Mesenchymal stem cell (in vitro differentiated cells and primary cell): ENCODE measurements at places on chromosomes 12 and 14.

- DNase-seq: no peak
Observed at GRCh38 chr12:105587237-105587636, 256.7 kb downstream of the C12orf75 start.

GRCh38 chr14:59236195-59236594 is 47.7 kb downstream of the DAAM1 start:
- no peak for DNase-seq

- DNase-seq: no peak
Observed at GRCh38 chr12:51192284-51192671, 19.3 kb upstream of the TFCP2 start.

- DNase-seq: no peak
Observed at GRCh38 chr14:105335735-105336476, 21.4 kb downstream of the PACS2 start.

GRCh38 chr12:108305520-108305919 is 33.6 kb downstream of the CMKLR1 start:
- peak; percentile 33 for DNase-seq
